ENCODE measurements at places on chromosomes 4 and X.

DNA sequence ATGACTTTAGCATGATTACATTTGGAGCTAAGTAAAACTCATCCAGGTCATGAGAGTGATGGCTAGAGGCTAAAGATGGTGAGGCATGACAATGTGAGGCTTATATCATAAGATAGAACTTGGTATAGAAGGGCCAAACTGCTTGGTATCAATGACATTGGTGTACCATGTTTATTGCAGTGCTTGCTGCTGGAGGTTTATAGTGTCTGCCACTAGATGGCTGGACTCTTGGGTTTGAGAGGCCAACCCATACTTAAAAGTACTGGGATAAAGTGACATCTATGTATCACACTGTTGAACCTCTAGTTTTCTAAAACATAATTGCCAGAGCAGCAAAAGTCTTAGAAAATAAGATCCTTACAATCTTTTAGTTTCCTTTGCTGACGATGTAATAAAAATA lies 83.0 kb upstream of the TACR3 start:
- DNase-seq: no peak

DNA sequence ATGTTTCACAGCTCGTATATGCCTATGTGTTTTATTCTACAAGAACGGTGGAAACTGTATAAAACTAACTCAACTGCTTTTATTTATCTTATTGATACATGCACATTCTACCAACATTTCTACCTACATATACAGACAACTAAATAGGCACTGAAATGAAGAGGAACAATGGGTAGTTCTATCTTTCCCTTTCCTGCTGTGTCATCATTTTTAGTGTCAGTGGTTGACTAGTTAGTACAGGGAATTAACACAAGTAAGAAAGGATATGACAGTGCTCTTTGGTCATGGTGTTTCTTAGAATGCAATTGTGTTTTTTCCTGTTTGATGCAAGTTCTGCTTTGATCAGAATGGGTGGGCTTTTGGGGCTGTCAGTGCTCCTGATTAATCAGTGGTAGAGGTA lies 293.8 kb upstream of the CTSO start:
- DNase-seq: no peak

DNA sequence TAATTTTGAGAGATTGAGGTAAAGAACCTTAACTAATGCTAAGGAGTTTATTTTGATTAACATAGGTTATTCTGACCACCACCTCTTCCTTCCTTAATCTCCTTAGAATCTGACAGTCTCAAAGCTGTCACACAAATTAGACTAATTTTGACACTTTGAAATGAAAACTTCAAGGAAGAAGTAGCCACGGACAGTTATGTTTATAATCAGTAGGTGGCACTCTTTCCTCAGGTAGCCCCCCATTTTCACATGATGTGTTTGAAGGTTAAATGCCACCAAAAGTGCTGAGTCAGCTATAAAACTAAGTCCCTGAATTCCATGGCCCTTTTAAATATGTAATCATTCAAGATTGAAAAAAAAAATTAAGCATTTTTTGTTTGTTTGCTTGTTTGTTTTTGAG lies 22.4 kb downstream of the TMEM33 start:
- DNase-seq: no peak

DNA sequence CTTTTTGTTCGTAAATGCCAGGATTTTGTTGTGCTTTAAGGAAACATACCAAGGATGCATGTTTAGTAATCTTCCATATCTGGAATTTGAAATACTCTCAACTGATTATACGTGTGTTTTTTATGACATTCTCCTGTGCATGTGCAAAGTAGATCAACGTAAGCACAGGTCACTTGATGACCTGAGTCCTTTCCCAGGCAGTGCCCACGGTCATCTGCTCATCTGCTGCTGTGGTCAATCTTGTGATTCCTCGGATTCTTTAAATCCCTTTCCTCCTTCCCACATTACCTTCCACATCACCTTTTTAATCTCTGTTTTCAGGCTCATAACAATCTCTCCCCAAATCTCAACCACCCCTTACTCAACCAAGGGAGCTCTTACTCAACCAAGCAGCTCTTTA lies 104.1 kb downstream of the RASL11B start:
- DNase-seq: no peak

GRCh38 chr4:27215220-27215826 lies 354.7 kb downstream of the STIM2 start:
- DNase-seq: no peak

DNA sequence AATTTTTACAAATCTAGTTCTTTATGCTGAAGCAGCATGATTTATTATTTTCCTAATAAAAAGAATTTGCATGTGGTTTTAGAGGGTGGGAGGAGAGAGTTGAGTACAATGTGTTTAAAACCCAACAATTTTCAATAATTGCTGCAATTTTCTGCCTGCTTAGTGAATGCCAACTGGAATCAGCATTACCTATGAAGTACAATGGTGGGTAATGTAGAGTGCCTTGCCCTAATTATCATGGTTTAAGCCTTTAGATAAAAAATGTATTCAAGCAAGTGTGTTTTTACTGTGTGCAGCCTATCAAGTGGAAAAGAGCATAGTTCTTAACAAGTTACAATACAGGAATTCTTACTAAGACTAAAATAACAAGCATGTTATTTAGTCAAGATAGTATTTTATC lies 77.9 kb upstream of the ANKRD50 start:
- no peak for DNase-seq

DNA sequence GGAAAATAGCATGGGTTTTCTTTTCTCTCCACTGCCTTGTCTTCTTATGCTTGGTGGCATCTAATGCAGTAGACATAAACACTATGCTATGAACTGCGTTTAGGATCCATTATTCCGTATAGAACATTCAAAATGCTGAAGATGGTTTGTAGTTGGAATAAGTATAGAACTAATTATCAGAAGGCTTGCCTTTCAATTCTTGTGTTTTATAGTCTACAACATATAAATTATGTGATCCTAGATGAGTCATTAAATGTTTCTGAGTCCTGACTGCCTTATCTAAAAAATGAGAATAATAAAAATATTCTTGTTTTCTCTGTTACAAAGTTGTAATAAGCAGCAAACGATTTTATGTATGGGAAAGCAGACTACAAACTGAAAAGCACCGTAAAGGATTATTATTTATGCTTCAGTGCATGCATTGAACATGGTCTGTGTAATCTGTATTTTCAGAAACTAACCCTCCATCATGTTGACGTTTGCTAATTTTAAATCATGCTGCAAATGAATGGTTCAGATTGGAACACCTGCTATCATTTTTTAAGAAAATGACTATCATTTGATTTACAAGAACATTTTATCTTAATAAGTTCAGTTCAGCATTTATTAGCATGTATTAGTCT lies 335.9 kb upstream of the AADAT start:
- no peak for DNase-seq

GRCh38 chr4:139553751-139554641 lies 2.0 kb downstream of the SETD7 start:
- no peak for DNase-seq

DNA sequence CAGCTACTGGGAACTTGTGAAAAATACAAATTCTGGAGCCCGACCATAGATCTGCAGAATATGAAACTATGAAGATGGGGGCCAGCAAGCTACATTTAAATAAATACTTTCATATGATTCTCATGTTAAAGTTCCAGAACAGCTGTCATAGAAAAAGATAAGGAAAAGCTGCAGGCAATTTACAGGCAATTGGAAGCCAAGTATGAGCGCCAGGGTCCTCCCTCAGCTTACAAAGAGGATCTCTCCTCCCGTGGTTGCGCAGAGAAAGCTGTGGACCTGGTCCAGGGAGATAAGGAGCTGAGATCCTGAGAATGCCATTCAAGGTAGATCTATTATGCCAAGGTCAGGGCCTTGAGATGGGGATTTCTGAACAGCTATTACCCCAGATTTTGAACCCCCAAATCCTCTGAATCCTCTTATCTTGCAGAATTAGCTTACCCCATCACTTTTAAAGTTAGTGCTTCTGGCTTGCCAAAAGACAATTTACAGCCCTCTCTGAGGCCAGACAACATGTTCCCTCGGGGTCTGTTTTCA lies 25.6 kb upstream of the FRAS1 start:
- no peak for DNase-seq

GRCh38 chr4:158722291-158722916 lies 792 bp downstream of the PPID start:
- no peak for DNase-seq

GRCh38 chrX:131837325-131837724 lies 185.8 kb upstream of the STK26 start:
- no peak for DNase-seq

DNA sequence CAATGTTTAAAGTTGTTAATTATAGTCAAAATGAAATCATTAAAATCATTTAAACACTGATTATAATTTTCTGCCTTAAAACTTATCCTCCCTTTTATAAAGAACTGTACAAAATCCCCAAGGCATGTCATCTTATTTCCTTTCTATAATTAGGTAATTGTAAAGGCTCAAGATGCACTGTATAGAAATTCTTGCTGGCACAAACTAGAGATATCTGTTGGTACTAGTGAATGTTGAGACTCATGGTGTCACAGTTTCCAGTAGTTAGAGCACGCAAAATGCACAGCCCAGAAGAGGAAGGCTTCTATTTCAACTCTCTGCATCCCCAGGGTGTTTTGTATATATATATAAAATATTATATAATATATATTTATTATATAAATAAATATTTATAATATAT lies 22.7 kb upstream of the PLA2G12A start:
- no peak for DNase-seq

GRCh38 chr4:99847362-99847976 lies 30.8 kb downstream of the DAPP1 start:
- no peak for DNase-seq

- DNase-seq: no peak
These were observed 620.6 kb downstream of the RAPGEF2 start for GRCh38 chr4:159723341-159724048.

DNA sequence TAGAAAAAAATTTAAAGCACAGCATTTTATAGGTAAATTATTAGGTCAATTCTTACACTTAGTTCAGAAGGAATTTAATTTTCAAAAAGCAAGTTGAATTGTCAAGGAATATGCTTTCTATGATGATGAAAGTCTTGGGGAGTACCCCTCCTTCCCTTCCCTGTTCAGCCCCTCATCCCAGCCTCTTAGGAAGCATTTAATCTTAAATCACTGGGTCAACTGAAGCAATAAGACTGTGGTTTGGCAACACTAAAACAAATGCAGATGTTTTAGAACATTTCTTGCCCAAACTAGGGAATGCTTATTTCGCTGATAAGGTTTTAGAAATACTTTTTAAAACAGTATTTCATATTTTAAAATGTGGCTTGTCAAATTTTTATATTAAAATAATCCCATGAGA lies 19.1 kb upstream of the ARSJ start:
- DNase-seq: no peak

DNA sequence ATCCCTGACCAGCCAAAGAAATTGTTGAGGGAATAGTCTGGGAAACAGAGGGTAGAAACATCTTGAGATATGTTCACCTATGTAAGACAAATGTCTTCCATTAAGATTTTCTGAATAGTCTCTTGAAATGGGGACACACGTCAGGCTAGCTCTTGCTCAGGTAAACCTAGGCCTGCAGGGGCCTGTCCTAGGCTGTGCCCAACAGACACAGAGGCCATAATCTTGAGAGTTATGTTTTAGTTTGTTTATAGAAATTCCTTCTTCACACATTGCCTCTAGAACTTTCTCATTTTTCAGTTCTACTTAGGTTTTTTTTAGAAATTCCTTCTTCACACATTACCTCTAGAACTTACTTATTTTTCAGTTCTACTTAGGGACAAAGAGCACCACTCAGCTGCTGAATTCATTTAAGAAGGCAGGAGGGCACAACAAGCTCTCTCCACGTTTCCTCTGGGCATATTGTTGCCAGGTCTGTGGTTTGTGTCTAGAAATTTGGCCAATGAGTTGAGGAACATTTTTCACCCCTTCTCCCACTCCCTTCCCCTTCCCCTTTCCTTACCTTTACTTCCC lies 94.9 kb downstream of the ARHGAP24 start:
- DNase-seq: no peak

DNA sequence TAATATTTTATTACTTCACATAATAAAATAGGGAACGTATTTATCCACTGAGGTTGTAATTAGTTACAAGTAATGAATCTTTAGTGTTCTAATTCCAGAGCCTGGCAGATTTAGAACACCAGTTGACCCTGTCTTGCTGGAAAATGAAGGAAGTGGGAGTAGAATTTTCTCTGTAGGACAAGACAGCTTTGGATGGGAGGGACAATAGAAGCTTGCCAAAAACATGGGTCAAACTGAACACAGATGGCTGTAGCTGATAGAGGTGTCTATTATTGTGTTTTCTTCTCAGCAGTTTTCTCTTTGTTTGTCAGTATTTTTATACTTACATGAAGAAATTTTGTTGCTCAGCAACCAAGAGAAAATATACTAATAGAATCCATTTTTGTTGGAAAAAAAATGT lies 20.2 kb downstream of the FAT4 start:
- DNase-seq: no peak

GRCh38 chr4:8689741-8690140 lies 97.2 kb downstream of the CPZ start:
- no peak for DNase-seq

- DNase-seq: no peak
These were observed 220.7 kb upstream of the CASK start for GRCh38 chrX:42143866-42144592.

DNA sequence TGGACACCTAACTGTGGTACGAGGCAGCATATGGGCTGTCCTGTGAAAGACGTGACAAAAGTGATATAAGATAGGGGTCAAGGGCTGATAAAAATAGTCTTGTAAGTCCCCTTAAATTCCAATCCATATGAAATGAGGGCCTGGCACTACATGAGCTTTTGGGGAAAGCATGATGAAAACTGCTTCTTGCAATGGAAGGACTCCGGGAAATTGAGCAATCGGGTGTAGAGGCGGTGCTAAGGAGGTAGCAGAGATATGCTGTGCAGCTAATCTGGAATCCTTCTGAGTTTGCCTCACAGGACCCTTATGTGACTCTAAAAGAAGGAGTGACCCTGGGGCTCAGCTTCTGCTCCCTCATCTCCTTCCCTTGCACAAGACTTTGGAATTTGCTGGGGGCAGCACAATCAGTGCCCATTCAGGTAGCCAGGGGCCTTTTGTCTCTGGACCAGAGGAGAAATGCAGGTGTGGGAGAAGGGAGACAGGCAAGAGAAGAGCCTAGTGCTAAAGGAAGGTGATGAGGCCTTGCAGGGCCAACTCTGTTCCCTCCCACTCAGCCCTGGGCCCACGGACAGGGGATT lies 12.8 kb downstream of the CLDN2 start:
- DNase-seq: no peak
